ENCODE measurements at places on chromosomes 16 and 17.

DNA sequence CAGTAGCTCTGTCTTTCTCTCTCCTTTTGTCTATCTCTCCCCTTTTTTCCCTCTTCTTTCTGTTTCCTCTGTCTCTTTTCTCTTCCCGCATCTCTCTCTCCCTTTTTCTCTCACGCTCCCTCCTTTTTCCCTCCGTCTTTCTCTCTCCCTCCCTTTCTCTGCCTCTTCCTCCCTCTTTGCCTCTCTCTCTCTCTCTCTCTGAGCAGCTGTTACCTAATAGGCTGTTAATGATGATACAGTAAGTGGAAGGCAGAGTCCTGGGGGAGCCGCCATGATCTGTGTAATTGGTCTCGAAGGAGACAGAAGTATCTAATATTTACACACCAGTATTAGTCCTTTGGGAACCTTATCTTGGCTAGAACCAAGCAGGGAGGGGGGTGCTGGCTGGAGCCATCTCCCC is 136.1 kb upstream of the CIBAR2 start:
- no peak for DNase-seq

GRCh38 chr17:81285894-81286293 is 9.2 kb downstream of the SLC38A10 start:
- no peak for DNase-seq

DNA sequence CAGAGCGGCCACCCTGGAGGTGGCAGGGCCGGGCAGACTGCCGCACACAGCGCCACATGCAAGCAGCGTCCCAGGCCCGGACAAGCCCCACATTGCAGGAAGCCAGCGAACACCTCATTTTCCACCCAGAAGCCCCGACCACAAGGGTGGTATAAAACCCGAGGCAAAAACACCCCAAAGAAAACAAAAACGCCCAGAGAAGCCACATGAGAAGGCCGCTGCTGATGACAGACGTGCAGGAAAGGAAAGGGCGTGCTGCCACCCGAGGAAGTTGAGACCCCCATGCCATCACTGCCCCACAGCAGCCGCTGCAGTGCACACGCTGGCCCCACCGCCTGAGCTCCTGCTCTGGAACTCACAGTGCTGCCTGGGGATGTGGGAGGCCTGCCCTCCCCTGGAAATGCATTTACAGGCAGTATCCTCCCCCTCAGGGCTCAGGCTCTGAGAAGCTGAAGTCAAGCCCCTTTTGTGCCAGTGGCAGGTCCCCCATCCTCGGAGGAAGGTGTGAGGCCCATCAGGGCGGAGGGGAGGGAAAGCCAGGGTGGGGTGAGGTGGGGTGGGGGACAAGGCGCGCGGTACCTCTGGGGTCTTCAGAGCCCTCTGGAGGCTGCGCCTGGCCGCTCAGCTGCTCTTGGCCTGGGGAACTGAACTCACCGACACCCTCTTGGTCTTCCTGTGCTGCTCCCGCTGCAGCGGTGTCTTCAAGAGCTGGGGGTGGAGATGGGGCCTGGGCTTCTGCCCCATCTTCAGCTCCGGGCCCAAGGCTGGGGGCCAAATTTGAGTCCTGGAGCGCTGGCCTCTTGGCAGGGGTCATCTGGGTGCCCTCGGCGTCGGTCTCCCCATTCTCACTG is 62.0 kb downstream of the IL21R start:
- no peak for DNase-seq

DNA sequence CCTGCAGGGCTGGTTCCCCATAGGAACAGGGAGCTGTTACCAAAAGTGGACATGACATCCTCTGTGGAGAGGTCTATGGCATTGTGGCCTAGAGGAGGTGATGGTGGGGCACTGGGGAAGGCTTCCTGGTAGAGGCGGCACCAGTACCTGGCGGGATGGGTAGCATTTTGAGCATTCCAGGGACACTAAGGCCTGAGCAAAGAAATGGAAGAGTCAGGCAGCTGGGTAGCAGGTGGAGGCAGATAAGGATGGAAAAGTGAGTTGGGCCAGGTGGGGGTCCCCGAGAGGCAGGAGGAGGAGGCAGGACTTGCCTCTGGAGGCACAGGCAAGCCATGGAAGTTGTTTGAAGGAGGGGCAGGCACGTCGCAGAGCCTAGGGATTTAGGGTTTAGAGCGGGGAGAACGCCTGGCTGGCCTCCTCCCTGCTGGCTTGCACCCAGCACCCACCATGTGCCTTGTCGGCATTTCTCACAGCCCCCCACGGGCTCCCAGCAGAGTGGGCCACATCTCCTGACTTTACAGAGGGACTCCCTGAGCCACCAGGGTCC is 5.1 kb upstream of the ADCY7 start:
- DNase-seq, result no peak

GRCh38 chr16:25009822-25010221 is 5.3 kb downstream of the ARHGAP17 start:
- DNase-seq, result no peak

DNA sequence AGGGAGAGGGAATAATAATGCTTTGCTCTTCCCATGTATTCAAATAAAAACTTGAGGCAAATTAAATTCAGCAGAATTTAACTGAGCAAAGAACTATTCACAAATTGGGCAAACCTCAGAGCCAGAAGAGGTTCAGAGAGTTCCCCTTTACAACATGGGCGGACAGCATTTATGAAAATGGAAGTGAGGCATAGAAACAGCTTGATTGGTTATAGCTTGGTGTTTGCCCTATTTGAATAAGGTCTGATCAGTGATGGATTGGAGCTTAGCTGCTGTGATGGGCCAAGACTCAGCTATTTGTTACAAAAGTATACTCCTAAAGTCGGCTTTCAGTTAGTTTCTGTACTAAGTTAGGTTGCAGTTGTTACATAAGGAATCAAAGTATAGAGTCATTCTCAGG is 63.0 kb downstream of the TMEM100 start:
- DNase-seq, result no peak

- DNase-seq, result no peak
Measured at GRCh38 chr17:81454473-81454872, 58.1 kb downstream of the ACTG1 start.

DNA sequence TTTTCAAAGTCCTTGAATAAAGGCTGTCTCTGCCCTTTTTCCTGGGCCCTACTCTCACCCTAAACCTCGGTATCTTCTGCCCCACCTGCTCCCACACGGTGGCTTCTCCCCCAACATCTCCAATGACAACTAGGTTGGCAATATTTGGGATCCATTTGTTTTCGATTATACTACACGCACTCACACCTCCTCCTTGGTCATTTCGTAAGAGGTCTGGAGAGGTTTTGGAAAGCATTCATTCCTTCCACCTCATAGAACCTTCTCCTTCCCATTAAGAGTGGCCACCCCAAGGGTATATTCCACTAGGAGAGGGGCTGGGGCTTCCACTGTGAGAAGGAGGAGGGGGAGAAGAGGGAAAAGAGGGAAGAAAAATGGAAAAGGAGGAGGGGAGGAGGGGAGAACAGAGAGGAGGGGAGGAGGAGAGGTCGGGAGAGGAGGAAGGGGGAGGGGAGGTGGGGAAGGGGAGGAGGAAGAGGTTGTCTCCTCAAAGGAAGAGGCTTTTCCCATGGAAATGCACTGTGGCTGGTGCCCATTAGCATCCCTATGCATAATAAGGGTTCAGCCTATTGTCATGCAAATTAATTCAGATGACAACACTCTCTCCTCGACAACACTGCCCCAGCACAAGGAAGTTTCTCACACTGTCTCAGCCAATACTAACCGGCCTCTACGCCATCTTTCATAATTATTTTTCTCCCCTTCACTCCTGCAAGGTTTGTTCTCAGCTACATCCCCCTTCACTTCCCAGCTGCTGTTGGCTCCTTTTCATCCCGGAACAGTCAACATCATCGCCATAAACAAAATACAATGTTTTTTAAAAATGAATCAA is 30.0 kb downstream of the SOX9 start:
- DNase-seq, result no peak

DNA sequence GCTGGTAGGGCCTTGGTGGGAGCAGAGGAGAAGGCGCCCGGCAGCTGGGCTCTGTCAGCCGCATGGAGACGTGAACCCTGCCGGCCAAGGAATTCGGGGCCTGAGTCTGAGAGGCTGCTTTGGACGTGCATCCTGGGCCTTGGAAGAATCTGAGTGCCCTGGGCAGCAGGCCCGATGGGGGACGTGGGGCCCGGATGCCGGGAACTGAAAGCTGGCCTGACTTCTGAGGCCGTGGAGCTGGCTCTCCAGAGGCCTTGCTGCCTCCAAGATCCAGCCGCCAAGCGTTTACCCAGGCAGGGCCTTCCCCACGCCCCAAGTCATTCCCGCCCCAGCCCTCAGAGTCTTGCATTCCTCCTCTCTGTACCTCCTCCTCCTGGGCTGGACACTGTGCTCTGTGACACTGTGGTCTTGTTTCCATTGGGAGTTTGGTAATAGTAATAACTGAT is 37.2 kb downstream of the NKD1 start:
- no peak for DNase-seq

- DNase-seq, result no peak
Measured at GRCh38 chr16:85910854-85911247, 11.9 kb downstream of the IRF8 start.

- DNase-seq, result no peak
Measured at GRCh38 chr16:66154801-66155200, 211.7 kb upstream of the CDH5 start.

DNA sequence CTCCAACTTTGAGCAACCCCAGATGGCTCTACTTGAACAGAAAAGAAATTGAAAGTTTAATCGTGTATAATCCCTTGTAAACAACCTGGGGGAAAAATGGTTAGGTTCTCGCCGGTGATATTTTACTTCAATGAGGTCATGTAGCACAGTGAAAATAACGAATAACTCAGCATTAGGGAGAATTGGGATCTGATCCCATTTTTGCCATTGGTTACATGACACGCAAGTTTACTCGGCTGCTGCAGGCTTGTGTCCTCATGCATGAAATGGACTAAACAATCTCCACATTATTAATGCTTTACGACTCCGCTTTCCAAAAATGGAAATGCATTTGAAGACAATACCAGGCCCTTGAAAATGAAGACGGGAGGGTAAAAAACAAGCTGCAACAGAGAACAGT is 45.5 kb upstream of the LRRC37A3 start:
- DNase-seq, result no peak

- no peak for DNase-seq
Measured at GRCh38 chr17:38428643-38429371, 543 bp downstream of the ARHGAP23 start.

DNA sequence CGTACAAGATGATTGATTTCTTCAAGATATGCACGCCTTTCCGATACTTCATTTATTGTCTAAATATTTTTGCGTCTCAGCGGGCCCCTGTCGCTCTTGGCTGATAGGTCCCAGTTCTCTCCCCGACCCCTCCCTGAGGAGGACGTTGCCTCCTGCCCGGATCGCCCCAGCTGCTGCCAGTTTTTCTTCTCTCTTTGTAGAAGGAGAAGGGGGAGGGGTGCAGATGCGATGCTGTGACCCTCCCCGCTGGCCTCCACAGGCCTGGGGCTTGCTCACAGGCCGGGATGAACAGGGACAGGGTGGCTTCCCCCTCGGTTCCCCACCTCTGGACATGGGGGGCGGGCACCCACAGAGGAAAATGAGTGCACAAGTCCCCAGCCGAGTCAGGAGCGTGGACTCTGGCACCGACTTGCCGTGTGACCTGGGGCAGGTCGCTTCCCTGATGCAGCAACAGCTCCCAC is 53.6 kb upstream of the ZC3H18 start:
- no peak for DNase-seq

DNA sequence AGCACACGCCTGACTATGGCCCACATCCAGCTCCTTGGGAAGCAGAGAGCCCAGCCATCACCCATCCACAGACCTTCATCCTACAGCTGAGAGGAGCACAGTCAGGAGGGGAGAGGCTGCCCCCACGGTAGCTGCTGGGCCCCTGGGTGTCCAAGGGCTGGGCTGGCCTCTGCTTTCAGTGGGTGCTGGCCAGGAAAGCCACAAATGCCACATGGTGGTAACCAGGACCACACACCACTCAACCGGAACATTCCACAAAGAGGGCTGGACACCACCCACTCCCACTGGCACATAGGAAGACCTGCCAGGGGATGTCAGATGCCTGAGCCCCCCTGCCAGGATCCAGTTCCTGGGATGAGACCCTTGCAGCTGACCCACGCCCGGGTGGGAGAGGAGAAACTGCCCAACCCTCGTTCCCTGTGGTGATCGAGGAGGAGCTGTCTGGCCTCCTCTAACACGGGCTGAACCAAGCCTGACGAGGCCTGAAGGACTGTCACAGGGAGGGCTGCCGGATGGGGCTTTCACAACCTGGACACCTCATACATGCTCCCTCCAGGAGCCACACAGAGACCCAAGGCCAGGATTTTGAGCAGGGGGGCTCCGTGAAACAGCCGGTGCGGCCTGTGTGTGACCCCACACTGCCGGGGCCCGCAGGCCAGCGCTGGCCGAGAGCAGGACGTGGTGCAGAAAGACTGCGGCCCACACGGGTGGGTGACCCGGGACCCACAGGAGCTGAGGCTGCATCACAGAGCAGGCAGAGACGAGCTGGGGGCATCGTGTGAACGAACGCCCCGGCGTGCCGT is 30.7 kb downstream of the PIEZO1 start:
- no peak for DNase-seq

DNA sequence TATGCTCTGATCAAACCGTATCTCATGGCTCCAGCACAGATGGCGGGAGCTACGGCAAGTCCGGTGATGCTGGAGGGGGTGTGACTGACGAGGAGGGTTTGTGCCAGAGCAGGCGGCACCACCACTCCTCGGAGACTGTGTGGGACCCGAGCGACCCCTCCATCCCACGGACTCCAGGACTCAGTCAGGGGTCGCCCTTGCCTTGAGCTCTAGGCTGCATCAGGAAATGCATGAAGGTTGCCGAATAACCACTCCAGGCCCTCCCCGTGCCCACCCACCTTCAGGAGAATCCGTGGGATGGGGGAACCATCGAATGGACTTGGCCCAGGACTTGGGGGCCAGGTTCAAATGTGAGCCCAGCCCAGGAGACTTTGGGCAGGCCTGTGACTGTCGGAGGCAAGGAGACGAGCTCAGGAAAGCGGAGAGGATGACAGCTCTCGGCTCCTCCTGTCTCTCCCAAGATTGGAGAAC is 60.2 kb upstream of the ZNF469 start:
- no peak for DNase-seq

- DNase-seq, result peak; percentile 23
Measured at GRCh38 chr17:2053380-2054261, 1.3 kb upstream of the HIC1 start.

DNA sequence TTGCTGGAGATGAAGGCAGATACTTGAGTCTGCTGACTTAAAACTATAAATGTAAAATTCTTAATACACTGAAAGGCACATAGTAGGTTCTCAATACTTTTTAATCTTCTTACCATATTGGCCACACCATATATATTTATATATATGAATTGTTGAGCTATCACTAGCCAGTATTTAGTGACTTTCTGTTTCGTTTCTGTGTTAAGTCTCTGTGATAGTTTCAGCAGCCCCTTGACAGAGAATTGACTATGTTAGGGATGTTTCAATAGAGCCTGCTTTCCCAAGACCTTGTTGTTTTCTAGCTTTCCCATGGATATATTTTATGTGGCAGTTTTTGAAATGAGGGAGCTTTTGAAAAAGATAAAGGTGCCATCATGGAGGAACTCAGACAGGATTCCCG is 206.5 kb upstream of the GOT2 start:
- no peak for DNase-seq
